NCI-H2081 treated with DMSO at 0.1 percent for 48 hours (cell line): ENCODE measurements at places on chromosomes 7 and 10.
A peak's percentile ranks its signal among the peaks of the same experiment; 100 is the strongest.

- no peak for DNase-seq
Observed at GRCh38 chr7:56479136-56479535, 362.9 kb upstream of the NUPR2 start.

DNA sequence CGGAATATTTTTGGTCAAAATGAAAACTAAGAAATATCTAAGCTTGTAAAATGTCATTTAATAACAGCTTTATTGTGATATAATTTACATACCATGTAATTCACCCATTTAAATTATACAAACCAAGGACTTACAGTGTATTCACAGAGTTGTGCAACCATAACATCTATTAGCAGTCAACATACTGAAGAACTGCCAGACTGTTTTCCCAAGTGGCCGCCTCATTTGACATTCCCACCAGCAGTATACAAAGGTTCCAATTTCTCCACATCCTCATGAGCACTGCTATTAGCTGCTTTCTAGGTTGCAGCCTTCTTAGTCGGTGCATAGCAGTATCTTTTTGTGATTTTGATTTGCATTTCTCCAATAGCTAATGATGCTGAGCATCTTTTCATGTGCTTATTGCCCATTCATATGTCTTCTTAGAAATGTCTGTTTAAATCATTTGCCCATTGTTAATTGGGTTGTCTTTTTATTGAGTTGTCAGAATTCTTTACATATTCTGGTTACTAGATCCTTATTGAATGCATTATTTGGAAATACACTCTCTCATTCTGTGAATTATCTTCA lies 153.0 kb upstream of the FGFR2 start:
- no peak for DNase-seq

DNA sequence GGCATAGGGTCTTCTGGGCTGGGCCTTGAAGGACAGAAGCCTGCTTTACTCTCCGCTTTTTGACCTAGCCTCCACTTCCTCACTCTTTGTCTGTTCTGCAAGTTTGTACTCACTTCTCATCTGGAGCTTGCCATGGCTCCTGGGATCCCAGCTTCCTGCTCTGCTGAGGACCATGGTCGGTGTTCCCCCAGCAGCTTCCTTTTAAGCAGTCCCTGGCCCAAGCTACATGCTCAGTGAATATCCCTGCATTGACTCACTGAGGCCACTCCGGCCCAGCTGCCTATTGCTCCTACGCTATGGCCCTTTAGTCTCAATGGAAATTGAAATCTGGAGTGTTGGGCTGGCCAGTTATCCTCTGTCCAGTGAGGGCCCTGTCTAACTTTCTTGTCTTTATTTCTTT lies 427.7 kb downstream of the RPS24 start:
- no peak for DNase-seq

DNA sequence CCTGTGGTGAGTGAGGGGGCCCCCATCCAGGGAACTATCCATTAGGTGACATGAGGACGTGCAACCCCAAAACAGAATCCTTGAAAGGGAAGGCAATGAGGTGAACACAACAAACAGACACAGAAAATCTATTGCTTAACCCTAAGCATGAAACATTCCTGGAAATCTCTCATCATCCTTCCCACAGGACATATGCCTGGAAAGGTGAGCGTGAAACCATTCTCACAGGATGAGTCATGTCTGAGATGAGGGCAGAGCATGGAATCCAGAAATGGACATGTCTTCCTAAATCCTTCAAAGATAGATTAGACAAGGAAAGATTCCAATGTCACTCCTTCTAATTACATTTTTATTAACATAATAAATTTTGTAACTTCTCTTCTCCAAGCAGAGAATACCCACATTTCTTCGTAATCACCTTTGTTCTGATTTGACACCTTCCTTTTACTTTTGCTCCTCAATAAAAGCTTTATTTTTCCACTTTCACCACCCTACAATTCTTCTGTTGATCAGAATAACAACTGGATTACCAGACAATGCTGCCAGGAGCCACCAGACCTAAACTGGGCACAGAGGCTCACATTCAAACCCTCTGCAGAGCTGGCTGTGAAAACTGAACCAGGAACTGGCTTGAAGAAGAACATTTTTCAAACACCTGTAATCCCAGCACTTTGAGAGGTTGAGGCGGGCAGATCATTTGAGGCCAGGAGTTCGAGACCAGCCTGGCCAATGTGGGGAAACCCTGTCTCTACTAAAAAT lies 67.2 kb downstream of the COBL start:
- no peak for DNase-seq

DNA sequence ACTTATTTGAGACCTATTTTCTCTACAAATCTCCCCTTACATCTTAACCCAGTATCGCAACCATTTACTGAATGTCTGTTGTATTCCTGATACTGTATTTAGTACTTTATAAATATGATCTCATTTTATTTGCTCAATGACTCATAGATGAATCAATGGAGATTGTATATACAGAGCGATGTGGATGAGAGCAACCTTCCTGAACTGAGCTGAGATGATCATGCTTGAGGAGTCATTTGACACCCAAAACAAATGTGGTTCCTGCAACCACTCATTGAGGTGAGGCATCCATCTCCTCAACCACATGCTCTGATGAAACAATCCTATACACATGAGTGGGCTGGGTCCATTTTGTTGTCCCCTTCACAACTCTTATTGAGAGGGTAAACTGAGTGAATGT lies 250.0 kb downstream of the CDC14C start:
- DNase-seq, result no peak

- DNase-seq, result no peak
Observed at GRCh38 chr10:103499881-103500280, 6.4 kb downstream of the NEURL1 start.

DNA sequence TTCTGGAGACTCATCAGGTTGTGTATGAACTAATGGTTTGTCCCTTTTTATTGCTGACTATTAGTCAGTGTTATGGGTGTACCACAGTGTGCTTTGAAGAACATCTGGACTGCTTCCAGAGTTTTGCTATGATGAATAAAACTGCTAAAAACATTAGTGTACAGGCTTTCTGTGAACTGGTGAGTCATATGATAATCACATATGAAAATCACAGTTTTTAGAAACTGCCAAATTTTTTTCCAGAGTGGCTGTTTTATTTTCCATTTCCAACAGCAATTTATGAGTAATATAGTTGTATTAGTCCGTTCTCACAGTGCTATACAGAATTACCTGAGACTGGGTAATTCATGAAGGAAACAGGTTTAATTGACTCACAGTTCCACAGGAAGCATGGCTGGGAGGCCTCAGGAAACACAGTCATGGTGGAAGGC lies 281.2 kb upstream of the VSTM2A start:
- DNase-seq, result no peak

GRCh38 chr10:89535171-89536012 lies at the start of gene SLC16A12:
Gene SLC16A12, minus strand, starts transcription at chr10:89535594. Its CDS starts 73,016 bp downstream, at chr10:89462578.
- no peak for DNase-seq

GRCh38 chr10:29563420-29564035 lies 71.2 kb downstream of the SVIL start:
- no peak for DNase-seq

DNA sequence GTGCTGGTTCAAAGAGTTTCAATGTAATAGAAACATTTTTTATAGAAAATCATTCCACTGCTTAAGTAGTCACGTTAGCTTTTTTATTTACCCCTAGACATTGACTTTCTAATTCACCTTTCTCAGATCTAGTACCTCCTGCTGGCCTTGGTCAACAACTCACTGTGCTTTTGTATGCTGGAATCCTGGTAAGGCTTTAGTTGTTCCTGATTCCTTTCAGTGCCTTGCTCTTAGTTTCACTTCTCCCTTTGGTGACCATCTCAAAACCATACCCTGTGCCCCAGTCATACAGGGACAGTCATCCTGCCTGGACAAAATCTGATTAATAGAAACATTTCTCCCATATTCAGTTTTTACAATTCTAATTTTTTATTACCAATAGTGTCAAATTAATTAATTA lies 130.2 kb downstream of the GPR37 start:
- DNase-seq, result no peak

- DNase-seq, result no peak
Observed at GRCh38 chr10:113093188-113094113, 143.4 kb downstream of the TCF7L2 start.

GRCh38 chr7:131522325-131522930 lies 34.0 kb downstream of the PODXL start:
- no peak for DNase-seq

DNA sequence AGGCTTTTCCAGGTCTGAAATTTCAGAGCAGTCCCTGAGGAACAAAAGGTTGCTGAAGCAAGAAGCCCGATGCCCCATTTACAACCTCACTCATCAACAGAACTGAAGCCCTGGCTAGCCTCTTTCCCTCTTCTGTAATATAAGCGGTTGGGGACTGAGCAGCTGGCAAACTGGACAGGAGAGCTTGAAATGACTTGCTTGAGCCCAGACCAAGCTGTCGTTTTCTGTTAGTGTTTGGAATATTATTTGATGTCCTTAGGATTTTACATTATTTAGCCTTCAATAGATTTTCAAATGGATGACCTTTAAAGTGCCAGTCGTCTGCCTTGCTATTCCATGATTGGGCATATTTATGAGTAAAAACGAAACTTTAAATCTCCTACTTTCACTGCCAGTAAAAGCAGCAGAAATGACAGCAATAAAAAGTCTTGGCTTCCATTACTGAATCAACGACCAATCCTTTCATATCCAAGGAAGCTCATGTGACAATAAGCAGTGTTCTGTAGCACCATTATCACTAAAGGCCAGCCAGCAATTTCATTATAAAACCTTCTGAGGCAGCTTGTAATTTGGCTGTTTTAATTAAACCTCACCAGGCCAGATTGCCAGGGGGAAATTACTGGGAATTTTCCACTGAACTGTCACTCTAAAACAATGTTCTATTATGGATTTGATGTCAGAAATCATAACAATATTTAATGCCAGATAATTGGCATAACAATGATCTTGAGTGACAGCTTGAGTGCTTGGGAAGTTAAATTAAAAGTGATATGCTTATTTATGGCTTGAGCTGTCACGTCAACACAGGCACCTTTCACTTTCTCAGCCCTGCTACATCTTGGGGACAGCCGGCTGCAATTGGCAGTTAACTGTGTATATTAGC lies 85.9 kb downstream of the LSMEM1 start:
- peak; percentile 14 for DNase-seq

DNA sequence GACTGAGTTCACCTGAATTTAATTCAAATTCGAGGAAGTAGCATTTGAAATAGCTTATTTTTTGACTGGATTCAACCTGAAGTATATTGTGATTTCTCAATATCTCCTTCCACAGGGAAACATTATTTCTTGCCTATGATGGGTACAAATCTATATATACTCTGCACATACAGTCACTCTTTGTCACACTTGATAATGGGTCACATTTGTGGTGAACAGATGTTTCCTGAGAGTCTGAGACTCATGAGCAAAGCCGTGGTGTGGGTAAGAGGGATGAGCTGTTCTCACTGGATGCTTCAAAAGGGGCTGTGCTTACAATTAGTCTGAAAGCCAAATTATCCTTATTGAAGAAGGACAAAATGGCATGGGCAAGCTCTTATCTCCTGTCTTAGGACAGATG lies 18.0 kb upstream of the TBXAS1 start:
- DNase-seq, result no peak

- no peak for DNase-seq
Observed at GRCh38 chr7:107850643-107851042, 40.3 kb upstream of the DLD start.

- DNase-seq, result no peak
Observed at GRCh38 chr10:26334232-26334931, 103.8 kb upstream of the APBB1IP start.

DNA sequence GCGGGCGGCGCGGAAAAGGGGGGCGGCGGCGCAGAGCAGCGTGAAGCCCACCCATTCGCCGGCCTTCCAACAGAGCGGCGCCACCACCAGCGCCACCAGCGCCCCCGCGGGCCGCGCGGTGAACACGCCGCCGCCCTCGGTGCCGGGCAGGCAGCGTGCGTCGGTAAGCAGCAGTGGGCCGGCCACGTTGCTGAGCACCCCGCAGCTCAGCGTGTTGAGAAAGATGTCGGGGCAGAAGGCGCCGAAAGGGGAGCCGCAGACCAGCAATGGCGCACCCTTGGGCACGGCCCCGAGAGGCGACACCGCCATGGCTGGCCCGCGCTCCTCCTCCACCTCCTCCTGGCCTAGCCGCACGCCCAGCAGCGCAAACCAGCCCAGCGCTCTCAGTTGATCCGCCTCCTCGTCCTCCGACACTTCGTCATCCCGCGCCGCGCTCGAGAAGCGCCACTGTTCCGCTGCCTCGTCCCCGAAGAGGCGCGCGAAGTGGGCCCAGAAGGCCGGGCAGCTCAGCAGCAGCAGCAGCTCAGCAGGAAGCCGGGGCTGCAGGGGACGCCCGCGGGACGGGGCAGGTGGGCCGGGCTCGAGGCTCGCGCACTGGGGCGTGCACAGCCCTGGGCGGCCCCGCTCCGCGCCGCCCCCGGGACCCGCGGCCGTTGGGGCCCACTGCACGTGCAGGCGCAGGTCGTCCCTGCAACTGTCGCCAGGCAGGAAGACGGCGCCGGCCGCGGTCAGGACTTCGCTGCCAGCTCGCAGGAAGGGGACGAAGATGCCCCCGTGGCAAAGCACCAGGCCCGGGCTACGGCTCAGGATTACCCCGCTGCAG lies 623 bp downstream of the TYSND1 start:
- DNase-seq, result no peak

GRCh38 chr10:113357681-113358300 lies 195.1 kb upstream of the HABP2 start:
- no peak for DNase-seq

GRCh38 chr10:44966129-44966815 lies 6.7 kb downstream of the RASSF4 start:
- no peak for DNase-seq

GRCh38 chr7:44313016-44313415 lies 12.4 kb downstream of the CAMK2B start:
- no peak for DNase-seq
